ENCODE measurements at places on chromosomes 16 and 17.

DNA sequence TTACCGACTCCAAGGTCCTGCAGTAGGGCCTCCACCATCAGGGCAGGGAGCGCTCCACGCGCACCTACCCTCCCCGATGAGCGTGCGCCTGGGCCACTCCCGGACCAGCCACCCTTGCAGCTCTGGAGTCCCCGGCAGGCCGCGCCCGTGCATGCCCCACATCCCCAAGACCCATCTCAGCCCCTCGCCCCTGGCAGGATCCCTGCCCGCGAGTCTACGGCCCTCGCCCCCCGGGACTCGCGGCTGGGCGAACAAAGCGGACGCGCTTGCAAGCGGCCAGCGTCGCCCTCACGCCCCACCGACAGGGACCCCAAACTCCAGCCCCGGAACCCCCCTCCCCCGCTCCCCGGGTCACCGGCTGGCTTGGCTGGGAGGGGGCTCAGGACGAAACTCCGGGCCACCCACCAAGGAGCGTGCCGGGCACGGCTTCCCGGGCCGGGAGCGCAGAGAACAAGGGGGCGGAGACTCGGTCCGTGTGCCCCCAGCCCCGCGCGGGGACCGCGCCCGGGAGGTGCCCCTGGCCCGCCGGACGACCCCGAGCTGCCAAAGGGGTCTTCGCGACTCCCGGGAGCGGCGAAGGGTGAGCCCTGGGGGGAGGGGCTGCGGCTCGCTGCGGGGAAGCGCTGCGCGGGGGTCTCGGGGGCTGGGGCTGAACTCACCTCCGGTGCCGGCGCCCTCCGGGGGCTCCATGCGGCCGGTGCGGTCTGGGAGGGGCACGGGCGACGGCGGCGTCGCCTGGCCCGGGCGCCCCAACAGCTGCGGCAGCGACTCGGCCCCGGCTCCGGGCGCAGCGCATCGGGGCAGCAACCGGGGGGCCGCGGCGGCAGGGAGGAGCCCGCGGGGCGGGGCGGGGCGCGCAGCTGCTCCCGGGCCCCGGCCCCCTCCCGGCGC is at the start of gene DBNDD1:
Gene DBNDD1 (minus strand): TSS at position 805 of the 891 bp plus-strand sequence. CDS start 115 bp downstream, at position 690.
- no peak for DNase-seq

GRCh38 chr17:45847101-45847500 is 2.4 kb downstream of the SPPL2C start:
- DNase-seq = no peak

GRCh38 chr16:82169861-82170845 is at the start of gene MPHOSPH6:
Gene MPHOSPH6 (minus strand): TSS chr16:82170224. CDS start chr16:82170175, 49 bp downstream.
- peak; percentile 75 for DNase-seq

DNA sequence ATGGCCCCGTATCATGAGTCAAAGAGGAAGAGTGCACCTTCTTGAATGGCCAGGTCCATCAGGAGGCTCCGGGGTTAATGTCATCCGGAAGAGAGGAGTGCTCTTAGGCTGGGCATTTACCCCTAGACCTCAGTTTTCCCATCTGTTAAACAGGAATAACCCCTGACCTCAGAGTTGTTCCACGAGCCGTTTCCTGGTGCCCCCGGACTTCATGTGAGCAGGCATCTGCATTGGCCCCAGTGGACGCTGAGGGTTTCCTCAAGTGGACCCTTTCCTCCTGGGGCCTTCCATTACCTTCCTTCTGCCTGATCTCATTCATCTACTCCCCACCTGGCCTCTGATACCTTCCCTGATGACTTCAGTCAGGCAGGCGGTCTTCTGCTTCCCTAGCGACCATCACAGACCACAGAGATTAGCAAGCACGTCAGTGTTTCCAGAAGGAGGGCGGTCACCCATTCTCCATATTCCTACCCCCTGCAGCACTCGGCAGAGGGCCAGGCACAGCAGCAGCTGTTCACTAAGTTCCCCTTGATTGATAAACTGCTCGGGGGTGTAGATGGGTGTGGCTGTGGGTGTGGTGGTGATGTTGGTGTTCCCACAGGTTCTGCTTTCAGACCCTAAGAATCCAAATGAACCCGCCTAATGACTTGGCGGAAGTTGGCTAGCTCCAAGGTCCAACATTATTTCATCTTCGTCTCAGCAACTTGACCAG is 346.6 kb upstream of the TNRC6C start:
- no peak for DNase-seq

GRCh38 chr17:20267459-20267842 is 199.9 kb downstream of the LGALS9B start:
- no peak for DNase-seq

GRCh38 chr16:17330044-17330443 is 140.7 kb downstream of the XYLT1 start:
- DNase-seq = no peak

All from stimulated activated CD8-positive, alpha-beta memory T cell treated with anti-CD3 and anti-CD28 coated beads, Interleukin-7, amount 100 ng/mL, for 1 hour (primary cell).